ENCODE measurements at places on chromosomes 3 and 15.

GRCh38 chr15:79615754-79616153, 183.6 kb downstream of the MINAR1 start:
- DNase-seq, result no peak

DNA sequence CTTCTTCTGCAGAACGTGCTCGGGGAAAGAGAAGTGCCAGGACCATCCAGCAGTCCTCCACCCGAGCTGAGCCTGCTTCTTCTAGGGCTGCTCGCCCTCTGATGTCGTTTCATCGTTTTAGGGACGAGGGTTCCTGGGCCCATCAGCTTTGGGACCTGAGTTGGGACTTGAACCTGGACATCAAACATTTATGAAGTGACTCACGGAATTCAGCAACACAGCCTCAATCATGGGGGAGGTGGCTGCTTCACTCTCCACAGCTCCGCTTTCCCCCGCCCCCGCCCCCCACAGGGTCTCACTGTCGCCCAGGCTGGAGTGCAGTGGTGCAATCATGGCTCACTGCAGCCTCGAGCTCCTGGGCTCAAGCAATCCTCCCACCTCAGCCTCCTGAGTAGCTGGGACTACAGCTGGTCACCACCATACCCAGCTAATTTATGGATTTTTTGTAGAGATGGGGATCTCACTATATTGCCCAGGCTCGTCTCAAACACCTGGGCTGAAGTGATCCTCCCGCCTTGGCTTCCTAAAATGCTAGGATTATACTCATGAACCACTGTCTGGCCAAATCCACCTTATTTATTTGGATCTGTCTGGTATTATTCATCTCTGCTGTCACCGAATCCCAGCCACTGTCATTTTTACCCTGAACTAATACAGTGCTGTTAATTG, 725 bp upstream of the SCAMP2 start:
- DNase-seq, result no peak

DNA sequence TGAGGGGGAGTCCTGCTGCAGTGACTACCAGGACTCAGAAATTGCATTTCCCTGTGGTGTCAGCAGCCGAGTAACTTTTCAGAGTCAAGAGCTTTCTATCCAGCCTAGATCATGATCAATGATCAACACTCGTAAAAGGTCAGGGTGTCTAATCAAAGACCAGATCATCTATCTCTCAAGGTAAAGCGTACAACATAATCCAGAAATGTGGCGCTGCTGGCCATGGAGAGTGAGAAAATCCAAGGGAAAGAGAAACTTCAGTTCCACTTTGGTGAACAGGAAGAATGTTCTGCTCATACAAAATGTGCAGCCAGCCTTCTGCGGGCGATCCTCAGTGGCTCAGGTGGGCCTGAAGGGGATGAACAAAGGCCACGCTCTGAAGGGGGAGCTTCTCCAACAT, 1005.8 kb upstream of the NR2F2 start:
- DNase-seq, result no peak

DNA sequence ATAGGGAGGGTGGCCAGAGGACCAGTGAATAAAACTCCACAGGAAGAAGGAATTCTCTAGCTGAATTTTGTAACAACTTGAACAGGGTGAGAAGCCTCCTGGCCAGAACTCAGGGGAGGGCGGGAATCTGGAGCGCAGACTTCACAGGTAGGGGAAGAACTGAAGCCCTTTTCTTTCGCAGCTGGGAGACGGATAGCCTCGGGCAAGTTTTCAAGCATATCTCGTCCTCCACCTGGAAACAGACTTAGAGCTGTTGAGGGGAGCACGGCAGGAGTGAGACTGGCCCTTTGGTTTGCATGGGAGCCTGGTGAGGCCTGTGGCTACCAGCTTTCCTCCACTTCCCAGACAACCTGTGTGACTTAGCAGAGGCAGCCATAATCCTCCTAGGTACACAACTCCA, 10.9 kb upstream of the RPL39L start:
- no peak for DNase-seq

DNA sequence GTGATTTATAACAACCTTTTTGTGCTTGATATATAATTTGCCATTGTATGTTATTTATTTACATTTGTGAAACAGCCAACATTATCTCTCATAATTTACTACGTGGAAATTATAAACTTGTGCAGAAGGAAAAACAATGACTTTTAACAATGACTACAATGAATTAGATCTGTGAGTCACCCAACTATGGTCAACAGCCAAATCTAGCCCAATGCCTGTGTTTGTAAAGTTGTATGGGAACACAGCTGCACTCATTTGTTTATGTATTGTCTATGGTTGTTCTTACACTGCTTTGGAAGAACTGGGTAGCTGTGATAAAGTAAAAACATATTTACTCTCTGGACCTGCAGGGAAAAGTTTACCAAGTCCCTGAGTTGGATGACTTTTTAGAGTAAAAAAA, 110.4 kb downstream of the OTOL1 start:
- no peak for DNase-seq

GRCh38 chr3:151976211-151977050, 103.0 kb downstream of the SUCNR1 start:
- DNase-seq, result no peak

- peak; percentile 35 for DNase-seq
These were observed 617.4 kb downstream of the CADM2 start for GRCh38 chr3:85576091-85576690.

DNA sequence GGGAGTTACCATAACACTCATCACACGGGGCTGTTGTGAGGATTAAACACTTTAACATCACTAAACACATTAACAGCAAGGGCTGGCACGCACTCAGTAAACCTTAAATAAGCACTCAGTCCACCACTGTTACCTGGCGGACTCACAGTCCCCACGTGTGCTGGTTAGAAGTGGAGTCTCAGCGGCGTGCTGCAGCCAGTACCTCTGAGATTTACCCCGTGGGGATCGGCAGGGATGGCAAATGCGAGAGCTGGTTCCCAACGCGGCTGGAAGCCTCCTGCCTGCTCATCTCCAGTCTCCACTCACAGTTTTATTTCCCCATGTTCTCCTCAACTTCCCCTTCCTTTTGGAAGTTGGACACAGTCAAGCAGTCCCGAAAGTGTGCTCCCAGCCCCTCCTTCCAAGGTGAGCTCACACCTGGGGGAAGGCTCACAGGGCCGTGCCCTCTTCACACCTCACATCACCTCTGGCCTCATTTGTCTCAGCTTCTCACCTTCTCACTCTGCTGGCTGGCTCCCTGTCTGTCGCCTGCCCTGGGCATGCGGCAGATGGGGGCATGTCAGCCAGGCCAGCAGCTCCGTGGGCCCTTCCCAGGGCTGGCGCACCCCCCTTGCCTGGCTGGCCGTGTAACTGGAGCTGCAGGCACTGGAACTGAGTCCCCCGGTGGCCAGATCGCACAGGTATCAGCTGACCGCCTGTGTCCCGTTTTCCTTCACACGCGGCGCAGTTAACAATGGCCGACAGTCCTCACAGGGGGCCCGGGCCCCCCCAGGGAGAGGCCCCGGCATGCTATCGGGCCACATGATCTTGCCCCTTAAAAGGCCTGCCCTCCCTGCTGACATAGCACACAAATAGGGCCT, 87.1 kb downstream of the WNT7A start:
- no peak for DNase-seq

- DNase-seq, result no peak
These were observed 87.4 kb downstream of the AAGAB start for GRCh38 chr15:67167091-67167490.

DNA sequence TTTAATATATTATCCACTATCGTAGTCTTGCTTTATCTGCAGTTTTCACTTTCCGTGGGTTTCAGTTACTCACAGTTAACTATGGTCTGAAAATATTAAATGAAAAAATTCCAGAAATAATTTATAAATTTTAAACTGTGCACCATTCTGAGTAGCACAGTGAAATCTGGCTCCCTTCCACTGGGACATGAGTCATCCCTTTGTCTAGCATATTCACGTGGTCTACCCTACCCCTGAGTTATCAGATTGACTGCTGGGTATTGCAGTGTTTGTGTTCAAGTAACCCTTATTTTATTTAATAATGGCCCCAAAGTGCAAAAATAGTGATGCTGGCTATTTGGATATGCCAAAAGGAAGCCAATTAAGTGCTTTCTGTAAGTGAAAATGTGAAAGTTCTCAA, 539.5 kb upstream of the AGTR1 start:
- no peak for DNase-seq

GRCh38 chr3:158097081-158097592, 9.1 kb downstream of the SHOX2 start:
- no peak for DNase-seq

GRCh38 chr3:111200027-111200426, 128.4 kb downstream of the NECTIN3 start:
- no peak for DNase-seq

GRCh38 chr15:62777671-62778070, 264.9 kb upstream of the TPM1 start:
- no peak for DNase-seq

- DNase-seq, result no peak
These were observed 42.9 kb downstream of the SMAD3 start for GRCh38 chr15:67108122-67108961.

GRCh38 chr3:139934613-139935015, 371 bp upstream of the CLSTN2 start:
- DNase-seq, result no peak

GRCh38 chr15:51776952-51777569, 25.7 kb downstream of the TMOD2 start:
- peak; percentile 58 for DNase-seq

DNA sequence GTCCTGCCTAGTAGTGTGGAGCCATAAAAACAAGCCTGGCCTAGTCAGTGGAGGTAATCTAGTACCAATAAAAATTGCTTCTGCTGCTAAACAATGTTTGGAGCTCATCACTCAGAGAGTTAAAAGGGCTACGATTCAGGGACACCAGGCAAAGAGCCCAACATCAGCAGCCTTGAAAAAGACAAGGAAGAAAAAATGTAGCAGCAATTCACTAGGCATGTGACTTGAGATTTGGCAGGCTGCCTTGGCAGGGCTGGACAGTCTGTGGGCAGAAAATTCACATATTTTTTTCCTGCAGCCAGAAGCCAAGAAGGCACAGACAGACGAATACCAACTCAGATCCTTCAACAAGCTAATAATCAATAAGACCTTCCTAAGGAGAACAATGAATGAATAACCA, 47.2 kb downstream of the IGSF11 start:
- DNase-seq, result no peak

GRCh38 chr3:95097493-95097892, 1034.6 kb downstream of the NSUN3 start:
- no peak for DNase-seq

DNA sequence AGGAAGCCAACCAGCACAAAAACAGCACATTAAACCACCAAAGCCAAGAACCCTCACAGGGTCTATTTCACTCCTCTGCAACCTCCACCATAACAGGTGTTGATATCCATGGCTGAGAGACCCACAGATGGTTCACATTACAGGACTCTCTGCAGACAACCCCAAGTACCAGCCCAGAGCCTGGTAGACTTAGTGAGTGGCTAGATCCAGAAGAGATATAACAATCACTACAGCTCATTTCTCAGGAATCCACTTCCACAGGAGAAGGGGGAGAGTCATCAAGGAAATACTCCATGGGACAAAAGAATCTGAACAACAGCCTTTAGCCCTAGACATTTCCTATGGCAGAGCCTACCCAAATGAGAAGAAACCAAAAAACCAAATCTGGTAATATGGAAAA, 168.1 kb upstream of the CD96 start:
- DNase-seq, result no peak

DNA sequence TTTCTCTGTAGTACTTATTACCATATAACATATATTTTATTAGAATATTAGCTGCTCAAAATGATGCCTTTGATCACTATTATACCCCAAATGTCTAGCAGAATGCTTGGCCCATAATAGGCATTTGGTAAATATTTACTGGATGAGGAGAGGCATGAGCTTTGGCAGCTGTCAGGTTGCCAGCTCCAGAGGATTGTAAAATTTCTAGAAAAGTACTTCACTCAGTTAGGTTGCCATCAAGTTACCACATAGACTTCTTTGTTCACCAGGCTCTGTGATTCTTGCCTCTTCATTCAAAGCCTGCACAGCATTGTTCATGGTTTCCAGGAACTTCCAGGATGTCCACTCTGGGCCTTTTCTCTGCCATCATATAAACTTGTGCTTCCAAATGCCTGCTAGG, 582.8 kb downstream of the PDCD6IP start:
- no peak for DNase-seq

- DNase-seq, result no peak
These were observed 61.8 kb upstream of the SNRK start for GRCh38 chr3:43224405-43225073.

DNA sequence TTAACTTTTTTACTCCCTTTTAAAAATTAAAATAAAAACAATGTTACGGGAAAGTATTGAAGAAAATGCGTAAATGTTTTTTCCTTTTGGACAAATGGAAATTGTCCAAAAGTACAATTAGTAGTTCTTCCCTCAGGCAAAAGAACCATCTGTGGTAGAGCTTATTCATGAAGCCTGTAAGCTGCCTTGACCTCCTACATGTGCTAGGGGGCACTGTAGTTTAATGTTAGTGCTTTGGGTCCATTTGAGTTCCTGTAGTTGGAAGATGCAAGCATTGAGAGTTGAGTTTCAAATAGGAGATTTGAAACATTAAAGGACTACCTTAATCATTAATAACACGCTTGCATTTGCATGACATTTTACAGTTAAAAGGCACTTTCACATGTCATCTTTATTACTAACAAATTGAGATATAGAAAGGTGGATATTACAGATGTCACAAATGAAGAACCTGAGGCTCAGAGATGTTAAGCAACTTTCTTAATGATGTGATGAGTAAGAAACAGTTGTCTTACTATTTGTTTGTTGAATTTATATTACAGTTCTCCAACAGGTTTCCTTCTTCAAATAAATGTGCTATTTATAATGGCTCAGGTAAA, 1.8 kb upstream of the ZNF385D start:
- DNase-seq, result no peak

DNA sequence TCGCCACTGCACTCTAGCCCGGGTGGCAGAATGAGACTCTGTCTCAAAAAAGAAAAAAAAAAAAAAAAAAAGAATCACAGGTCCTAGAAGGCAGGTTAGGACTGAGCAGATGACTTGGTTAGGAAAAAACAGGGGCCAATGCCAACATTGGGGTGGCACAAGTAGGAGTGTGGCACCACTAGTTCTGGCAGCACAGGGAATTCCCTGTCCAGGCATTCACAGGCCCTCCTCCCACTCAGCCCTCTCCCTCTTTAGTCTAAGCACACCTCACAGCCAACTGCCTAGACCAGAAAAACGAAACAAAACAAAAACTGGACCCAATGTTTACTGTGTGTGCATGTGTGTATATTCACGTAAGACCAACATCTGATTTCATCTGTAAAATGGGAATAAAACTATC, 10.5 kb downstream of the THOC7 start:
- DNase-seq, result no peak

DNA sequence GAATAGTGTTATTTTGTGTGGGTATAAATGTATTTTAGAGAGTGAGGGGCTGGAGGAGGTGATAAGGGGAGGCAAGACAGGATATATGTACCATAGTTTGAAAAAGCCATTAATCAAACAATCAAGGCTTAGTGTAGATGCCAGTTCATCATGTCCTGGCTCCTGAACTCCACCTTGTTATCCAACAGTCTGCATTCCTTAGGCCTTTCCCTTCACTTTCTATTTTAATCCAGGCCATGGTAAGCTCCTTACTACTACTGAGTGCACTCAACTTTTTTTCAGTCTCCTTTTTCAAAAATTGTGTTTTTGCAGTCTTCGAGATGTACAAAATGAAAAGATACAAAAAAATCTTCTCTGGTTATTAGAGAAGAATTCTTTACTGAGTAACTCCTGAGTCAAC, 700.5 kb upstream of the NAALADL2 start:
- DNase-seq, result no peak

- DNase-seq, result no peak
These were observed 490.3 kb upstream of the EPHA6 start for GRCh38 chr3:96324087-96324486.

Measured in memory B cell (primary cell).